ENCODE measurements at places on chromosomes 4 and X. TPM values are rescaled to one million over a fixed set of nuclear protein-coding genes. Genes with fewer than 3 reads are reported as not detected.

The GPC3 gene
- total RNA-seq = not detected

The BCORL1 gene
- 8.3 TPM for total RNA-seq

The AKAP14 gene
- not detected for total RNA-seq

The XK gene
- not detected for total RNA-seq

The CXCL5 gene
- not detected for total RNA-seq

- DNase-seq = no peak
Observed at GRCh38 chr4:108589961-108590360, 30.4 kb upstream of the RPL34 start.

DNA sequence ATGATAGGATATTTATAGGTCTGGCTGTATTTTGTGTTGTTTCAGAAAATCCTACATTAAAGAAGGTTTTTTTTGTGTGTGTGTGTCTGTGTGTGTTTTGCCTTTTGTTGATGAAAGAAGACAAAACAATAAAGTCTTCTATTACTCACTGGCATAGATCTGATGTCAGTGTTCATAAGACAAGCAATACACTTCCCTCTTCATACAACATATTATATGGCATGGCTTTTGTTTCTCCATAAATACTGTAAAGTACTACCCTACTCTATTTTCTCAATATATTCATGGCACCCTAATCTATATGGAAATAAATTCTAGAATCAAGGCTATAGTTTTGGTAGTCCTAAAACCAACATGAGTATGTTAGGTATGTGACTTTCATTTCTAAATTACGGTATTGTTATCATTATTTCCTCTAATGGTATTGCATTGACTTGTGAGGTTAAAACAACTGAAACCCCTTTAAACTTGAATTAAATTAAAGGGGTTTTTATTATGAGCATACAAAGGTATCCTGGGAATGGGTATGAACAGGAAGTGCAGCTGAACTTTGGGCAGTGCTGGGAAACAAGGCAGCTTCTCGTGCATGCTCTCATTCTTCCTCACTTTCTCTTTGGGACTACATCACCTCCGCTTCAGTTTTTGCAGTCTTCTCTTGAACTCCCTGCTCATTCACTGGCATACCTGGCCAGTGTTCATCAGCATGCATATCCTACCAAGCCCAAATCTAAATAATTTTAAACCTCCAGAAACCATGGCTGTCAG is 70.5 kb upstream of the PRSS48 start:
- DNase-seq = no peak

- no peak for DNase-seq
Observed at GRCh38 chr4:147060151-147060931, 114.7 kb upstream of the TTC29 start.

- DNase-seq = no peak
Observed at GRCh38 chr4:152117520-152117919, 356.7 kb upstream of the GATB start.

DNA sequence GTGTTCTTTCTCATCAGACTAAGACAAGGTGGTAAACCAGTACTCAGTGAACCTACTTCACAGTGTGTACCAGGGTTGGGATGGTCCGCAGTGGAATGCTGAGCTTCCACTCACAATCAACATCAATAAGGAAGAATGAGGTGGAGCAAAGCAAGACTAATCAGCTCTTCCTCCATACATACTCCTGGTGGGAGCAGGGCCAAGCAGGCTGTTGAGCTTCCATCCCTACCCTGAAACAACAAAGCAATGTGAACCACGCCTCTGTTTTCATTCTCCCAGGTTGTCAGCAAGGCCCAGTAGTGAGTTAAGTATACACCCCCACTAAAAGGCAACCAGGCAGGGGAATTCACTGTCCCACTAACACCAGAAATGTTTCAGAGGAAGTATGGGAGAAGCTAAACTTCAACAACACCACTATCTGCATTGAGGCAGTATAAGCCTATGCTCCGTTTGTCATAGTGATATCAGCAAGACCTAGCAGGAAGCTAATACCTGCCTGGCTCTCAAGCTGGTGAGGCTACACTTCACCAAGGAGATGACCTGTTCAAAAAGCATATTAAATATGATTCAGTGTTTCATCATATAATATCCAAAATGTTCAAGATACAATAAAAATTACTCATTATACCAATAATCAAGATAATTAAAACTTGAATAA is 109.5 kb downstream of the DDX60 start:
- DNase-seq = no peak

DNA sequence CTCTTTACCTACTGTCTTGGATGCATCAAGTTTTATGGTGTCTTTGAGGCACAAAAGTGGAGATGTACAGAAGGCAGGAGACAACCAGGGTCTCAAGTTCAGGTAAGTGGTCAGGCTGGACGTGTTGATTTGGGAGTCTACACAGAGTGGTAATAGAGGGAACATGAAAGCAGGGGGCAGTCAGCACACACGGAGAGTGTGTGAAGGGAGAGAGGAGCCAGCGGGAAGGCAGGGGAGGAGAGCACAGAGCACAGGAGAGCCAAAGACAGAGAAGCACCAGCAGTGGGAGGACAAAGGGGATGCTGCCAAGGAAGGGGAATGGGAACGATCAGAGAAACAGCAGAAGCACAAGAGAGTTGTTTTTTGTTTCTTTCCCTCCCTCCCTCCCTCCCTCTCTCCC is 32.9 kb downstream of the TMEM150C start:
- DNase-seq = no peak

DNA sequence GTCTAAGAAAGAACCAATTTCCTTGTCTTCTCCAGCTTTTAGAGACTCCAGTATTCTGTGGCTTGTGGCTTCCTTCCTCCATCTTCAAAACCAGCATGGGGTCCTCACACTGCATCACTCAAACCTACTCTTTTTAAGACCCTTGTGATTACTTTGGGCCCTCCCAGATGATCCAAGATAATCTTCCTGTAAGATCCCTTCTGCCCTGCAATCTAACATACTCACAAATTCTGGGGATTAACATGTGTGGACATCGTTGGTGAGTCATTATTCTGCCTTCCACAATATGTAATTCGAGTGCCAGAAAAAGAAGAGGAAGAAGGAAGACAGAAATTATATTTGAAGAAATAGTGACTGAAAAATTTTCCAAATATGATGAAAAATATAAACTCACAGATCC is 47.9 kb downstream of the BEND4 start:
- DNase-seq = no peak

- no peak for DNase-seq
Observed at GRCh38 chr4:112765317-112765974, 128.5 kb downstream of the LARP7 start.

- DNase-seq = no peak
Observed at GRCh38 chr4:147513091-147513490, 32.2 kb downstream of the EDNRA start.

Data from naive thymus-derived CD8-positive, alpha-beta T cell (primary cell).